ENCODE measurements at places on chromosomes 1 and 21.
A peak's percentile ranks its signal among the peaks of the same experiment; 100 is the strongest.

GRCh38 chr1:115782571-115783281, 14.2 kb upstream of the CASQ2 start:
- DNase-seq, result no peak

DNA sequence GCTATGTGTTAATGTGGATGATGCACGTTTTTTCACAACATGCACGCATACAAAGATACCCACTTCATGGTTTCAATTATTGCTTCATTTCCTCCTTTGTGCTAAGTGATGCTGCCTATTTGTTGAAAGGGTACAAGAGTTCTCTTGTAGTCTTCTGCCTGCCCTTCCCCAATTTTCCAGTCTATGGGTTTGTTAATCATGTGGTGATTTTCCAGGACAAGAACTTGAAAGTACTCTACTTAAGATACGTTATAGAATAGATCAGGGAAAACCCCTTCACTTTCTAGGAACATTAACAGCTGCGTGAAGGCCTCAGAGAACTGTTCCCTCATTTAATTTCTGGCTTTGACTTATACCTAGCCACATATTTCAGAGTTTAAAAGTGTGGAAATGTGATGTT, 52.1 kb upstream of the SLC44A3 start:
- DNase-seq, result no peak

DNA sequence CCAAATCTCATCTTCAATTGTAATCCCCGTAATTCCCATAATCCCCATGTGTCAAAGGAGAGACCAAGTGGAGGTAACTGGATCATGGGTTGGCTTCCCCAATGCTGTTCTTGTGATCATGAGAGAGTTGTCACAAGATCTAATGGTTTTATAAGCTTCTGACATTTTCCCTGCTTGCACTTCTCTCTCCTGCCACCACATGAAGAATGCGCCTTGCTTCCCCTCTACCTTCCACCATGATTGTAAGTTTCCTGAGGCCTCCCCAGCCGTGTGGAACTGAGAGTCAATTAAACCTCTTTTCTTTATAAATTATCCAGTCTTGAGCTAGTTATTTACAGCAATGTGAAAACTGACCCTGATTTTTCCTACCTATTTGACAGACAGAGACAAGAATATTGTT, 162.5 kb upstream of the SYT6 start:
- no peak for DNase-seq

GRCh38 chr1:230768903-230769570, 21.8 kb downstream of the CAPN9 start:
- no peak for DNase-seq

DNA sequence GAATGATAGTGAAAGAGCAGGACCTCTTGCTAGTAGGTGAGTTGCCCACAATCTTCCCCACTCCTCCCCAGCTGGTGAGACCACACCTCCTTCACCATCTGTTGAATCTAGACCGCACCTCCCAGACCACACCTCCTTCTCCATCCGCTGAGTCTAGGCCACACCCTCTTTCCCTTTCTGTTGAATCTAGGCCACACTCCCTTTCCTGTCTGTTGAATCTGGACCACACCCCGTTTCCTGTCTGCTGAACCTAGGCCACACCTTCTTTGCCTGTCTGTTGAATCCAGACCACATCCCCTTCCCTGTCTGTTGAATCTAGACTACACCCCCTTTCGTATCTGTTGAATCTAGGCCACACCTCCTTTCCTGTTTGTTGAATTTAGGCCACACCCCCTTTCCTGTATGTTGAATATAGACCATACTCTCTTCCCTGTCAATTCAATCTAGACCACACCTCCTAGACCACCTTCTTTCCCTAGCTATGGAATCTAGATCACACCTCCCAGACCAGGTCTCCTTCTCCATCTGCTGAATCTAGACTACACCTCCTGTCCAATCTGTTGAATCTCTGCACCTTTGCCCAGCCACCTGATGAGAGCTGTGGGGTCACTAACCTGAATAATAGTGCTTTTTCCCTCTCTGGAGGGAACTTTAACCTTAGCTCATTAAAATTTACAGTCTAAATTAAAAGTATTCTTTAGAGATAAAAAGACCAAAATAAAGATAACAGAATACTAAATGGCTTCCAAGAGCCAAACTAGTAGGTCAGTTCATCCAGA, 116.3 kb downstream of the DAB1 start:
- peak; percentile 37 for DNase-seq

GRCh38 chr1:73943270-73943669, 254.7 kb downstream of the LRRIQ3 start:
- DNase-seq, result no peak

DNA sequence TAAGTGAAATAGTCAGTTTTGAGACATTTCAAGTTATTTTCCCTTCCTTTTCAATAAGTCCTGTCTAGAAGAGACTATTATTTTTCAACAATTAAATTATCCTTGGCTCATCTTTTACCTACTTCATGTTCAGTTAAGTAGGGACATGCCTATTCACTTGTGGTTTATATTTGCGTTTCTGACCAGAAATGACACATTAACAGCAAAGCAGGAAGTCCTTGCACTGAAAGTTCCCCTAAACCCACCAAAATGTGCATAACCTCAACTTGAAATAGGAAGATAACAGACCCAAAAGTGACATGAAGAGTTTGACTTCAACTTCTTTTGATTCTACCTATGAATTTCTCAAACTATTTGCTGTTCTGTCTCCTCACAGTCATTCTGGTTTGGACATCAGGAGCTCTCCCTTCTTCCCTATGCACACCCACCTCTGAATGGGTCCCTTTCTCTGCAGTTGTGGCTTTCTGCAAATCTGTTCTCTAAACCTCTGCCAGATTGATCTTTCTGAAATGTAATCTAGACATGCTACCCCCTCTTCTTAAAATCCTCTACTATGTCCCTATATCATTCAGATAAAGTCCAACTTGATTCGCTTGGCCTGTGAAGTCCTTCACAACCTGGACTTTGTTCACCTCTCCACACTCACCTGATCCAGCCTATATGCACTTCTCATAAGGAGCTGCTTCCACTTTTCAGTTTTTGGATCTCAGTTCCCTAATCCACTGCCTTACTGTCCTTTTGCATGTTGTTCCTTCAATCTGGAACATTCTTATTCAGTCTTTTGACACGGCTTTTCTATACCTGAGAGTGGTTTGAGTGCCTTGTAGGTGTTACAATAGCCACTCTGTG, 661.5 kb upstream of the ADGRL4 start:
- no peak for DNase-seq

DNA sequence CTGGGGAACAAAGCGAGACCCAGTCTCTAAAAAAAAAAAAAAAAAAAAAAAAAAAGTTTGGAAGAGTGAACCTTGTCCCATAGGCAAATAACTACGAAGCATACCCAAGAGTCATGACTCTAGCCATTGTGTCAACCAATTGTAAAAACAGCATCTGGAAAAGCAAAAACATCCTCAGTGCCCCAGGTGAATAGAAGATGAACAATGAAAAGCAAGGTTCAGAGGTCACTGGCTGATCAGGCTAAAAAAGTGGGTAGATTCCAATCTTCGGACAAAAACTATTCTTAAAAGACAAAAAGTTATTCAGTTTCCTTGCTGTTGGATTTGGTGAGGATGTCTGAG, 11.1 kb upstream of the IRF2BP2 start:
- no peak for DNase-seq

- DNase-seq, result no peak
Observed at GRCh38 chr21:14877581-14878228, 187.1 kb downstream of the NRIP1 start.

All from stimulated activated CD8-positive, alpha-beta memory T cell treated with anti-CD3 and anti-CD28 coated beads, Interleukin-4, amount 100 ng/mL, for 48 hours (primary cell).